ENCODE measurements at places on chromosomes 3 and 15. TPM values are rescaled to one million over a fixed set of nuclear protein-coding genes. Genes with fewer than 3 reads are reported as not detected.
A peak's percentile ranks its signal among the peaks of the same experiment; 100 is the strongest.

GRCh38 chr3:120145542-120146285 is 51.5 kb upstream of the GSK3B start:
- DNase-seq: no peak

DNA sequence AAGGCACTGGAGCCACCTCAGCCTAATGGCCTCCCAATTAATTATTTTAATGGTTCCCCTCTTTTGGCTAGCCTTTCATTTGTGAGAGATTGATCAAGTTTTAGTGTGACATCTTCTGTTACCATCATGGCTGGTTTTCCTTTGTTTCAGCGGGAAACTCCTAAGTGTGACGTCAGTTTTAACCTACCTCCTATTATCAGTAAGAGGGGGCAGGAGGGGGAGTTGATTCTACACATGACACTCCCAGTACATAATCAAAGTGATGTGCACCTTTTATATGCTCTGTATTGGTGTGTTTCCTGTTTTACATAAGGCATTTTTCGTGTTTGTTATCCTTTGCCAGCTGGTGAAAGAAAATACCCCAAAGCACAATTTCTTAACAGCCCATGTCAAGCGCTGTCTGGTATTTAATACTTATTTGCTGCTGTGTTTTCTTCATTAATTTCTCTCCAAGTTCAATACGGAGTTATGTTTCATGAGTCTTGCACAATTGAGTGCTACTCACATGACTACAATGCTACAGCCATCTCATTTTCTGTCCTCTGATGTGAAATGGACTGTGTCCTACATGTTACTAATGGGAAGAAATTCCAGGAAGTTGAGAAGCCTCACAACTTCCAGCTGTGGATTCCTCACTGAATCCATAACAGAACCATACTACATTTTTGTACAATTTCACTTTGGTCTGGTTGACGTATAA is 52.2 kb upstream of the POLR2M start:
- no peak for DNase-seq

DNA sequence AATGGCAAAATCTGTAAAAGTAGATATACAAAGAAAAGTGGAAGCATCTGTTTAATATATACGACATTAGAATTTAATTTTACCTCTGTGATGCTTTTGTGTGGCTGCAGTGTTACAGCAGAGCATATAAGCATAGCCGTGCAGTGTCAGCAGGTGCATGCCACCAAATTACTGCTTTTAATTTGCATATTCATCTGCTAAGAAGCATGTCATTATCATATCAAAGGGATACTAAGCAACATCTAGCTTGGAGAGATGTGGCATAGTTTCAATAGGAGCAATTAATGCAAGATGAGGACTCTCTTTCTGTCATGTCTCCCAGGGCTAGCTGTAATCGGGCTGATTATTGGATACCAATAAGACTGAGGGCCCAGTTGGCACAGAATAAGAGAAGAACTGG is 214.4 kb upstream of the SOX2 start:
- no peak for DNase-seq

DNA sequence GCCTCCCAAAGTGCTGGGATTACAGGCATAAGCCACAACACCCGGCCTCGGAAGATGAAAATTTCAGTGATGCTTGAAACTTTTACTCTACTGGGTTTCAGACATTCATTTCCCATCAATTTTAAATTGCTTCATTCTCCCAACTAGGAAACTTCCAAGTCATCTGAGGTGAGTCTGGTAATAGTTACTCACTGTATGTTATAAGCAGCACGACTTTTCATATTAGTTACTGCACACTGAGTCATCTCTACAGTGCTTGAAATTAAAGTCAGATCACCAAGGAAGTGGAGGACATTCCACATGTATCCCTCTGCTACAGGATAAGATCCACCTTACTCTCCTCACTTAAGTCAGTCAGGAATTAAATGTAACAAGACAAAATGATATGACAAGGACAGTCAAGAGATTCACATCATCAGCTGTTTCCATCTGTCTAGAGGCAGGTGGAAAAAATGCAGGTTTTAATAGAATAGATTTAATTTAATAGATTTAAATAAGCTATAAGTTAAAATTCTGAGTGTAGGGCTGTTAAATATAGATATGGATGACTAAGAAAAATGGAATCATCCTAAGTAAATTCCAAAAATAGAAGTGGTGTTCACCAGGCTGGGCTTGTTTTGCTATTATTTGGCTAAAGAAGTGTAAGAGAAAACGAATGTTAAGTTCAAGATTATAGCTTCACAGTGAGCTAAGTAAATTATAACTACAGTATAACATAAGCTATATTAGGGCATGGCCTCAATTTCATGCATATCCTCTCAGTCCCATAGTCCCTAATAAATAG is 104.4 kb downstream of the TMCO5A start:
- DNase-seq: no peak

DNA sequence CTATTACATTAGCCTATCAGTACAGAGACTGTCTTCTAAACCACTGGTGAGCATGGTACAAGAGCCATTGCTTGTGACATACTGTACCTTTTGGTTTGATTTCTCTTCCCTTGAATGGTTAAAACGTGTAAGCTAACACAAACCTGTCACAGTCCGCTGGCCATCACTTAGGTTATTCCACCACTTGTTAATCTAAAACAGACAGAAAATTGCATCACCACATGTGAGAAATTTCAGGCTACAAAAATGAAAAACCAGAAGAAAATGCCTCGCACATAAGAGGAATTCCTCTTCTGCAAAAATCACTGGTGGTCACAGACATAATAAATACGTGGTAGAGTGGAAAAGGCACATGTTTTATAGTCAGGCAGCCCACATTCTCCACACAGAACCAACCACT is 22.1 kb downstream of the PARL start:
- DNase-seq: no peak

KCNMB3 gene
- 1.7 TPM for total RNA-seq

ZNF385D gene
- total RNA-seq: 0.33 TPM

- no peak for DNase-seq
Observed at GRCh38 chr15:29435811-29436210, 166.2 kb upstream of the NSMCE3 start.

ANKRD63 gene
- total RNA-seq: not detected

GRCh38 chr3:191239407-191240031 is 40.5 kb downstream of the OSTN start:
- no peak for DNase-seq

- no peak for DNase-seq
Observed at GRCh38 chr3:174907027-174907426, 47.9 kb downstream of the NAALADL2 start.

DNA sequence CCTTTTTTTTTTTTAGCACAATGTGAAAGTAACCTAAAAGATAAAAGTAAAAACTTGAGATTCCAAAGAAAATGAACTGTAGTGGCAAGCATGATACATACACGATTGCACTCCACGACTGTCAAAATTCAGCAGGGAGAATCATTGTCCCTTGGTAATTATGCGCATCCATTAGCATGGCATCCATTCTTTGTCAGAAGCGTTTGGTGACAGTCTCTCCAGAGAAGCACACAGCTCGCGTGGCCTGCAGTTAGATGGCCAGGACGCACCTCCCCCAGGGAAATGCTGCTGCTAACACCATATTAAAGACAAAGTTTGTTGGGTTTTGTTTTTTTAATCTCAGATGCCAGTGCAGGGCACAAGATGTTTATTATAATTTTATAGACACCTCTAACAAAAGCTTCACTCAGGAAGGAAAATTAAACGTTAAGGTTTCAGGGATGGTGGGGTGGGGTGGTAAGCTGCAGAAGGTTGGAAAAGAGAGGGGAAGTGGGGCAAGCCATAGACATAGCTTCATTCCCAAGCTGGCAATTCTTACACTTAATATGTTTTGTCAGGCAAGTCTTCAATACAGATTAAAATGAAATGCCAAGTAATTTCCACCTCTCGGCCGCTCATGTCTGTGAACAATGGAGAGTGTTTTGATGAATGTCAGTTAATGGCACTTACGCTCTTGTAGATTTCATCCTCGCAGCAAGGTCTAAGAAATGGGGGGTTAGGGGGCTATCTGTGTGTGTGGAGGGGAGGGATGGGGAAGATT is 142.8 kb upstream of the TOPAZ1 start:
- DNase-seq: no peak

- peak; percentile 30 for DNase-seq
Observed at GRCh38 chr15:60918234-60918959, 310.7 kb downstream of the RORA start.

DNA sequence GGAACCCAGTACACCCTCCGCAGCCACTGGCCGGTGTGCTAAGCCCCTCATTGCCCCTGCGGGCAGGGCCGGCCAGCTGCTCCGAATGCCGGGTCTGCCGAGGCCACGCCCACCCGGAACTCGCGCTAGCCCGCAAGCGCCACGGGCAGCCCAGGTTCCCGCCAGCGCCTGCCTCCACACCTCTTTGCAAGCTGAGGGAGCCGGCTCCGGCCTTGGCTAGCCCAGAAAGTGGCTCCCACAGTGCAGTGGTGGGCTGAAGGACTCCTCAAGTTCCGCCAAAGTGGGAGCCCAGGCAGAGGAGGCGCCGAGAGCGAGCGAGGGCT is 81.4 kb upstream of the BCHE start:
- no peak for DNase-seq

DNA sequence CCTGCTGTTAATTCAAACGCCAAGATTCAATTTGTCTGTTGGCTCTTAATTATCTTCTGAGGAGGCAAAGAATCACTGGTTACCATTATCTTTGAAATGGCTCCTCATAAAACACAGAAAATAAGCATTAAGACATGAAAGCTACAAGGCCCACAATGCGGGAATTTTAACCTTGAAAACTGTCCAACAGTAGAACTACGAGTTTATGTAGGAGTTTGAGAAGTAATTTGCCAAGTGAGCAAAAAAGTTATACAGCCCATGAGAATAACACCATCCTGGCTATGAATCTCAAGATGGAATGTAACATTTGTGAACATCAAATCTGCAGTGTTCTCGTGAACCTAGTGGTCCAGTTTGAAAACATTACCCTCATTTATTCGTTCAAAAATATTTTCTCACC is 172.5 kb downstream of the ALDH1A2 start:
- no peak for DNase-seq

GRCh38 chr3:152395764-152396163 is 127.0 kb downstream of the MBNL1 start:
- DNase-seq: no peak

DNA sequence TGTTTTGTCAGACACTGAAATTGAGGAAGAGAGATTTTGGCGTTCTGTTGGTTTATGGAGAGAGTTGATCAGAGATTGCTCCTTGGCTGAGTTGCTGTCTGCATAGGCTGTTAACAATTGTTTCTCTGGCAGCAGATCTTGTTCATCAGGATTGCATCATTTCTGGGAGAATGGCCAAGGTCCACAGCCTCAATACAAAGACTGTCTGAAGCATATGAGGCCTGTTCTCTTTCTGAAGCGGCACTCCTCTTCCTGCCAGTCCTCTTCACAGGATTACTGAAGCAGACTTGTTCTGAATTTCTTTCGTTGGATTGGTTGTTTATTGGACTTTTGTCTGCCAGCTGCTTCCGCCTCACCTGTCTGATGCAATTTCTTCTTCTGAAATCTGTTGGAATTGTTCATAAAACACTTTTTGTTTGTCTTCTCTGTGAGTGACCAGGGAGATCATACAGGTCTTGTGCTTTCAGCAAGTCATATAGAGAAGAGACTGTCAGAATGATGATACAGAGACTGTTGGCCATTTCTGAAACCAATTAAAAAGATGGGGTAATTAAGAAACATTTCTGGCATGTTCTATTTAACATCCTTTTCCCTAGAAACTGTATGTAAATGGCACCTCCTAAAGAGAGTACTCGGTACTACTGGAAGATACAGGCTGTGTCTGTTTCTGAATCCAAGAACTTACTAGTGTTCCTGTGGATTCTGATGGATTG is 25.5 kb downstream of the SETD5 start:
- peak; percentile 90 for DNase-seq

DNA sequence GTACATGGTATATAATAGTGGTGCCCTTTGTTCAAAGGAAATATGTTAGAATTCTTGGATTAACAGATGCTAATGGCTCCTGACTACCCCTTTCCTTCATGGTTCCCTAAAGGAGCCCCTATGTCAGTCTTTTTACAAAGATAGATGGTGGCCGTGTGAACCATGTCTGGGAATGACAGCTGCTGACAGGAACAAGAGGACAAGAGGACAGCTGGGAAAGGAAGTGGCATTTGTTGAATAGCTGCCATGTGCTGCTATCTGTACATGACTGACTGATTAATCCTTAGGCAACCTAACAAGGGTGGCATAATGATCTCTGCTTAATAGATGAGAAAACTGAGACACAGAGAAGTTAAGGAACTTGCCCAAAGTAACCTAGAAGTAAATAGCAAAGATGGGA is 321.7 kb downstream of the ZNF621 start:
- no peak for DNase-seq

ACOX2 gene
- total RNA-seq: 17.7 TPM

GRCh38 chr3:71387586-71387985 is 195.9 kb downstream of the FOXP1 start:
- DNase-seq: no peak

PLOD2 gene
- total RNA-seq: 16.7 TPM

DNA sequence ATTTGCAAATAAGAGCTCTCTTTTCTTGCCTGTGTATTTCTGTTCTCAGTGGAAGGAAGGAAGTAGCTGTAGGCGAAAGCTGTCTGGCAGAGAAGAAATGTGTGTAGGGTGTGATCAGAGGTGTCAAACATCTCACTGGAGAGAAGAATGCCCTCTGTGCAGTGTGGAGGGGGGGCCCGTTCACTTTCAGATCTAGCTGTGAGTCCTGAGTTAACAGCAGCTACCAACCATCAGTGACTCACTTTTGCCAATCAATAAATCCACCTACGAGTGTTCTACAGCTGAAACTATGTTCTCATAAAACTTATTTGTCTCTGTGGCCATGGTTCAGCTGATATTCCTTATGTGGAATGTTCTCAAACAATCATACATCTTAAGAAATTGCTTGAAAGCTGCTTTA is 103.7 kb downstream of the FRMD4B start:
- no peak for DNase-seq

GRCh38 chr3:197758512-197758911 is 8.8 kb downstream of the FYTTD1 start:
- no peak for DNase-seq

LDHAL6B gene
- total RNA-seq: not detected

SCN5A gene
- total RNA-seq: not detected

DNA sequence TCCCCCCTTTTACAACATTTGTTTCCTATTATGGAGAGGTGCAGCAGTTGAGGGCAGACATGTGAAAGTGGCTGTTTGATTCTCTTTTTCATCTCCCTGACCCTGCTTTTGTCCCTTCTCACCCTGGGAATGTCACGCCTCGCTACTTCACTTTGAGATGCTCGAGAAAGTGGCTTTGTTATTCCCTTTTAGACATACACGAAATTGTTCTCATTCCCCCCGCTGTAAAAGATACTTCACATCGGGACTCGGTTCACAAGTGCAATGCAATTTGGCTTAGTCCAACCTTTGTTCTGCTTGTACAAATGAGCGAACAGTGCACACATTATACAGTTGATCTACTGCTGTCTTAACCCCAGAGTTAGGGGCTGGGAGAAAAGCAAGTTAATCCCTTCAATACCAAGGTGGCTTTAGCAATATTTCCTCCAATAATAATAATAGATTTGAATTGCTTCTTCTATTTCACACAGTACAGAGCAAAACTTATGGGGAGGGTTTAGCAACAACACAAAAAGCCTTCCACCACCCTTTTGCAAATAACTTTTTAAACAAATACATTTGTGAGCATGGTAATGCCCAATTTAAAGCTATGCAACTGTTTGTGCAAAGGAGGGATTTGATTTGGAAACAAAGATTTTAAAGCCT is 5.7 kb upstream of the FOXB1 start:
- DNase-seq: no peak

- no peak for DNase-seq
Observed at GRCh38 chr3:83003917-83004316, 1242.5 kb upstream of the GBE1 start.

GRCh38 chr3:27633224-27633545 is 88.9 kb downstream of the EOMES start:
- peak; percentile 40 for DNase-seq

CD47 gene
- 87.2 TPM for total RNA-seq
